Activated CD4-positive, alpha-beta T cell treated with anti-CD3 and anti-CD28 coated beads, Interleukin-2, amount 50 U/mL, for 4 hours (primary cell): ENCODE measurements at places on chromosomes 3 and 15.

DNA sequence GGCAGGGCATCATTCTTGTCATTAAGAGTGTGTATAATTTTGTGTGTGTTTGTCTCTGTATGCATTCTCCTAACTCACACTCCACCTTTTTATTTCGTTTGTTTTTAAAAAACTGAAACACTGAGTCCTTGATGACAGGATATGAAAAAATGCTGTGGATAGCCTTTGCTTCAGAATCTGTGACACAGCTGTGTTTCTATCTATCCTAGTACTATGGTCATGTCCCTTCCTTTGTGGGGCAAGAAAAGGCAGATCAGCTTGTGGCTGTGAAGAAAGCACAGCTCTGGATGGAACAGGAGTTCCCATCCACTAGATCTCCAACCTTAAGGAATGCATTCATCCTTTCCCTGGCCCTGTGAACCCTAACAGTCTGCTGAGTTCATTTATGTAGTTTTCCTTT is 60.3 kb downstream of the OTOL1 start:
- no peak for DNase-seq

DNA sequence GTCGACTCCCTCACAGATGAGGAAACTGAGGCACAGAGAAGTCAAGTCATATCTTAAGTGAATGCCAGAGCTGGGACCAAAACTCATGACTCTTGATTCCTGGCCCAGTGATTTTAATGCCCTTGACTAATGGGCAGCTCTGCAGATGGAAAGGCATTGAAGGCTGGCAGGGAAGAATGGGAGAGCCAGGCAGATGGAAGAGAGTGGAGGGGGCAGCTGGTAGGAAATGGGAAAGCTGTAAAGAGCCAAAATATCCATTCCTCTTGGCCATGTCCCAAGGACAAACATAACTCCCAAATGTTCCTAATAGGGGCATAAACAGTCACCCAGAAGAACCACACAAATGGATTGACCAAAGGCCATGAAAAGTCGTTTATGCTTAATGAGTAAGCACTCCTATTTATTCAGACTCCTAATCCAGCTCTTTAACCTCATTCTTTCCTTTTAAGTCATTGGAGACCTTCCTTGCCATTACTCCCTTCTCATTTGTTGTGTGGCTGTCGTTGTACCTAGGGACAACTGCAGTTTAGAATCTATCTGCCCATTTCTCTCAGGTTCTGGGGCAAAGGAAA is 330.5 kb upstream of the ROPN1 start:
- no peak for DNase-seq

DNA sequence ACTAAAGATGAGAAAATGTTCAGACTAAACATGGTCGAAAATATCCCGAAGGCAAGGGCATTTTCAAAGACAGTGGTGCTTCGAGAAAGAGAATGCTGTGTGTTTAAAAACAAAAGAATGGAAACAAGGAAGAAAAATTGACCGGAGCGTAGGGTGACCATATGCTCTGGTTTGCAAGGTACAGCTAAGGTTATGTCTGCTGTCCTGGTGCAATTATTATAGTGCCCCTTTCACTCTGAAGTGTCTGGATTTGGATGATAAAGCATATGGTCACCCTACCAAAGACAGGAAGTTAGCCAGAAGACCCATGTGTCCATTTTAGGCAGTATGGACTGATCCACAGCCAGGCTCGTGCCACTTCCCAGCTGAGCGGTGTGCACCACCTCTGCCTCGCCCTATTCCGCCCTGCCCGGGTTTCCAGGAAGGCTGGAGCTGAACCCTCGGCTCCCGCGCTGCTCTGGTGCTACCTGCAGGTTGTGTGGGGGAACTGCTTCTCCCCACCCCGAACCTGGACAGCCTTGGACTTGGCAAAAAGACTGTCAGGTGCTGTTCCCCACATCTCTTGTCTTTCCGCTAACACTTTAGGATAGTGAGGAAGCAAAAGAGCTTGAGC is 25.2 kb downstream of the GOLGA6D start:
- DNase-seq: peak; percentile 2

- DNase-seq: no peak
Measured at GRCh38 chr15:70742928-70743327, 20.4 kb downstream of the UACA start.

- no peak for DNase-seq
Measured at GRCh38 chr15:78077871-78078210, 330 bp upstream of the TBC1D2B start.

GRCh38 chr3:140766465-140766864 is 88.6 kb downstream of the TRIM42 start:
- no peak for DNase-seq

DNA sequence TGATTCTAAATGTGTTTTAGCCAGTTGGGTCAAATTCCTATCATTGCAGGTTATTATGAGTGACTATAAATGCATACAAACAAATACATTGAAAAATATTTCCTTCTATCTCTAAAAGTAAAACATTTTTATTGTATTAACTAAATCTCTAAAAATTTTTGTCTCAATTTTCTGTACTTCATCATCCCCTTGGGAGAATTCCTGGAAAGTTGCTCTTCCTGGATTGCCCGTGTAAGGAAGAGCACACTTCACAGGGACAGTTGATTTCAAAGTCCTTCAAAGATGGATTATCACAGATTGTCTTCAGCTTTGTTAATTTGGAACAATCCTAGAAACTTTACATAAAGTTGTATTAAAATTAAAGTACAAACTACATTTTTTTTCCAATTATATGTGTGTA is 595.6 kb downstream of the ROBO1 start:
- no peak for DNase-seq

DNA sequence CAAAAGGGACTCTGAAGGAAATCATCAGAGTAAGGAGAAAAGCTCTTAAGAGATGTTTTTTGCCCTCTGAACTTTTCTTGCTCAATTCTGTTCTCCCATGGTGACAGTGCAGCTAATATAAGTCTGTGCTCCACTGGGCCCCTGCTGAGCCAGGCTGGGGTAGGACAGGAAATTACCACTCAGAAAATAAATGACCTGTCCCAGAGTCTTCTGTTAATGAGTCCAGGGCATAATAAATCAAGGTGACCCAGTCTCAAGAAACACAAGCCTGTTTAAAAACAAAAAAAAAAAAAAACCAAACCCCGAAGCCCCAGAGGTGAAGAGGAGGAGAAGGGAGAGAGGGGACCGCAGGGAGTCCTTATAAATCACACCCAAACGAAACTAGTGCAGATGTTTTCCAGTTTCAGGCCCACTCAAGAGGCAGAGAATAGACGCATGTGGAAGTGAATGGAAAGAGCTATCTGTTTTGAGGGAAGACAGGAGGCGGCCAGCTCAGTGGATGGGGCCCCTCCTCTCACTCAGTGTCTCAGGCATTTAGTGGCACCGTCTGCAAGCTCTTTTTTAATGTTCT is 59.8 kb upstream of the BOC start:
- no peak for DNase-seq

- DNase-seq: no peak
Measured at GRCh38 chr3:9828801-9829755, 14.7 kb downstream of the RPUSD3 start.

DNA sequence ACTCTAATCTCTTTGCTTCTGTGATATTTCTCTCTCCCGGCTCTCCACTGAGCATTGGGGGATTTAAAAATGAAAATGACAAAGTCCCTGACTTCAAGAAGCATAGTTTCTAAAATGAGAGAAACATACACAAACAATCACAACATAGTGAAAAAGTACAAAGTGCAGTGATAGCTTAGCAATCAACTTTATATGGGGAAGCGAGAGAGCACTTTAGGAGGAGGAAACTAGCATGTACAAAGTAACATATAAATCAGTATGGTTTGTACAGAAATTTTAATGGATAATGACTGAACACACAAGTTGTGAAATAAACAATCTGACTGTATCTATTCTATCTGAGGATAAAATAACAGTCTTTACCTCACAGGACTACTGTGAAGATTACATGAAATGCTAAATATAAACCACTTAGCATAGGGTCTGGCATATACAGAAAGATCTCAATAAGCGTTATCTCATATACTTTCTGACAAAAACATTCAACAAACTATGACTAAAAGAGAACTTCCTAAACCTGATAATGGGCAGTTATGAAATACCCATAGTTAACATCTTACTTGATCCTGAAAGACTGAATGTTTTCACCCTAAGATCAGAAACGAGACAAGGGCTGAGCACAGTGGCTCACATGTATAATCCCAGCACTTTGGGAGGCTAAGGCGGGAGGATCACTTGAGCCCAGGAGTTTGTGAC is 61.2 kb downstream of the PEAK1 start:
- no peak for DNase-seq
